ENCODE measurements at places on chromosomes 4 and X.

DNA sequence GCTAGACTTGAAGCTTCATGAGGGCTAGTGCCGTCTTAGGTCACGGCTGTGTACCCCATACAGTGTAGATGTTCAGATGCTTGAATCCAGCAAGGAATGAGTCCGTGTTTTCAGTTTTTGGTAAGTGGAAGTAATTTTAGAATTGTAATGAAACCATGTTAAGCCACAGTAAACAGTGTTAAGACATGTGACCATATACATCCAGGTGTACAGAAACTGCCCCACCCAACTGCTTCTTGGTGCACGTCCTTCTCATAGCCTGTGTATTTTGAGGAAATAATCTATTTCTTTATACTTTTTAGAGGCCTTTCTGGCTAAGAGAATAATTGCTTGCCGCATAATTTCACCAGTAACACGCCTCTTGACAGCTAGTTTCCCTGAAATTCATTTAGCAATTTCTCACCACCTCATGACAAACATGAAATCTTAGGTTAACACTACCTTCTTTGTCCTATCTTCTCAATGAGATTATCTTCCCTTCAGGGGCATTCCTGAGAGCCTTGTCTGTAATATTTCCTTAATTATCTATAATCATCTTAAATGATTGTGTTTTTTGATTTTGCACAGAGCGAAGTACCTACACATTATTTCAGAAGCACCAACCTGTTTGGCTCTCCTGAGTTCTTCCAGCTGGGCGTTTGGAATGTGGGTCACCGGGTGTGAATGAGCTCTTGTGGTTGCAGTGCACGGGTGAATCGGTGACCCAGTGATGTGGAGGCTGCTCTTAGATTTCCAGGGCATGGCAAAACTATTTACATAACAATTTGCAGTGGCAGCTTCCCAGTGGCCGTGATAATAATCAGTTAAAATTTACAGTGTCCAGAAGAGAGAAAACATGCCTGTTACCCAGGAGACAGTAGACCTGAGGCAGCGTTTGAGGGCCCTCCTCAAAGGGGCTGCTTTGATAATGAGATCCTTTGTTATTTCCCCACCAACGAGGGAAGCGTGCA, 50.2 kb upstream of the TADA2B start:
- DNase-seq = no peak

GRCh38 chr4:145557720-145558119, 61.5 kb upstream of the MMAA start:
- peak; percentile 39 for DNase-seq

GRCh38 chr4:123077330-123077729, 154.9 kb upstream of the NUDT6 start:
- no peak for DNase-seq

DNA sequence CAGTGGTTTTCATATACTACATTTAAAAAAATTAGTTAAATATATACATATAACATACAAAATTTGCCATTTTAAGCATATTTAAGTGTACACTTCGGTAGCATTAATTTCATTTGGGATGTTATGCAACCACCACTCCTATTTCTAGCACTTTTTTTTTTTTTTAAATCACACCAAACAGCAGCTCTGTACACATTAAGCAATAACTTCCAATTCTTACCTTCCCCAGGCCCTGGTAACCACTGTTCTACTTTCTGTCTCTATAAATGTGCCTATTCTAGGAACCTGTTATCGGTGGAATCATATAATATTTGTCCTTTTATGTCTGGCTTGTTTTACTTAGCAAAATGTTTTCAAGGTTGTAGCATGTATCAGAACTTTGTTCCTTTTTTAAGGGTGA, 39.1 kb downstream of the TMEM164 start:
- no peak for DNase-seq

DNA sequence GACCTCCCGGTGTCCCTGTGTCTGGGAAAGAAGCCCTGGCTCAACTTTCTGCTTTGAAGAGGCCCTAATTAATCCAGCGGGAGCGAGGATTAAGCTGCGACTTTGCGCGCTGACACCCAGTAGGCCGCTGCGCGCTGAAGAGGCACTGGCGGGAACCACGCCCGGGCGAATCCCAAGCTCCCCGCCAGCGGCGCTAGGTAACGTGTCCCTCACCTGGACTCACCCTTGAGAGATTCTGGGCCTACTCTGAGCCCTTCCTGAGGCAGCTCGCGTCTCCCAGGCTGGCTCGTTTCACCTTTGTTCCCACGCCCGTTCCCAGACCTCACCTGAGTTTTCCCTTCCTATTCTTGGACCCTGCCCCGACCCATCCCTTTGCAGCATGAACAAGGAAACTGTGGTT, 616 bp upstream of the KLHL34 start:
- no peak for DNase-seq

GRCh38 chr4:86965019-86965976, 30.5 kb downstream of the AFF1 start:
- DNase-seq = peak; percentile 79

DNA sequence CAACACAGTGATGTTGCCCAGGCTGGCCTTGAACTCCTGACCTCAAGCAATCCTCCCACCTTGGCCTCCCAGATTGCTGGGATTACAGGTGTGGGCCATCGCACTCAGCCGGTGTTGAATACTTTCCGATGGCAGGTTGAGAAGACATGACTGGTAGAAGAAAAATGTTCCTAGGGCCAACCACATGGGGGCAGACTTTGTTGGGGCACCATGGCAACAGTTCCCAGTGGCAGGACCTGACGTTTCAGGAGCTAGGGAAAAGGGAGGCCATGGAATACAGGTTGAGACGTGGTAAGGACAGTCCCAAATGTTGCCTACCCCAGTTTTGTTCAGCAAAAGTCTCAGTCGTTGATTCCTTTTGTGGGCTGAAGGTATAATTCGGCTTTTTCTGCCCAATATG, 134.6 kb downstream of the ASMT start:
- no peak for DNase-seq

GRCh38 chr4:87053802-87054767, 119.3 kb downstream of the AFF1 start:
- no peak for DNase-seq

- no peak for DNase-seq
Measured at GRCh38 chr4:186271081-186271678, 5.2 kb downstream of the F11 start.

GRCh38 chrX:136192839-136193414, 45.6 kb downstream of the FHL1 start:
- DNase-seq = peak; percentile 27

DNA sequence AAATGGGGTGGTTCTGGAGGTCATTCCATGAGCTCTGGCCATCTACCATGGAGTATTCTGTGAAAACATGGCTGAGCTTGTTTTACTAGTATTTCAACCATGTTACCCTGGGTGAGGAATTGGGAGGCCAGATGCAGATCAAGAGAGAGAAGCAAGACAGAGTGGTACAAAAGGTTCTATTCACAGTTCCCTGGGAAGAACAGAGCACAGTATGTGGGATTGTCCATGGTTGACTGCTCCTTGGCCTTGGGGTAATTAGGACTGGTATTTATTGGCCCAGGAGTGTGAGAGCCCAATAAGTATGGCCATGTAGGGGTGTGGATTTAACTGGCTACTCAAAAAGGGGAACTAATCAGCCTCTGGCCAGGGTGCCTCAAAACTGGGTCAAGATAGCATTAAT, 239.7 kb upstream of the GATB start:
- DNase-seq = no peak

- DNase-seq = no peak
Measured at GRCh38 chr4:105282489-105282888, 135.8 kb downstream of the TET2 start.

GRCh38 chr4:87677731-87678130, 27.7 kb downstream of the DMP1 start:
- DNase-seq = peak; percentile 20

GRCh38 chr4:4948370-4948769, 70.9 kb downstream of the CYTL1 start:
- DNase-seq = no peak

DNA sequence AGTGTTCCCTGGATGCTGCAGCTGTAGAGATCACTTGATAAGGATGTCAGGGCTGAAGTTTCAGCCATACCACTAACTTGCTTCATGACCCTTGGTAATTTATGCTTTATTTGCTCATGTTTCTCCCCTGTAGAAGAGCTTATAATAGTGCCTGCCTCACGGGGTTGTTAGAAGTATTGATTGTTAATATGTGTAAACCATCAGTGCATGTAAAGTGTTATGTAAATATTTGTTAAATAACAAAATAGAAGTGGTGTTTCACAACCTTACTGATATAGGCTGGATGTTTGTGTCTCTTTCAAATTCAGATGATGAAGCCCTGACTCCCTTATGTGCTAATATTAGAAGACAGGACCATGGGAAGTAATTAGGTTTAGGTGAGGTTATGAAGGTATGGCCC, 1.5 kb upstream of the CXCL2 start:
- DNase-seq = no peak

- DNase-seq = no peak
Measured at GRCh38 chr4:8913858-8914460, 42.3 kb upstream of the HMX1 start.

GRCh38 chrX:23883737-23884354, 23.9 kb downstream of the APOO start:
- DNase-seq = peak; percentile 94

DNA sequence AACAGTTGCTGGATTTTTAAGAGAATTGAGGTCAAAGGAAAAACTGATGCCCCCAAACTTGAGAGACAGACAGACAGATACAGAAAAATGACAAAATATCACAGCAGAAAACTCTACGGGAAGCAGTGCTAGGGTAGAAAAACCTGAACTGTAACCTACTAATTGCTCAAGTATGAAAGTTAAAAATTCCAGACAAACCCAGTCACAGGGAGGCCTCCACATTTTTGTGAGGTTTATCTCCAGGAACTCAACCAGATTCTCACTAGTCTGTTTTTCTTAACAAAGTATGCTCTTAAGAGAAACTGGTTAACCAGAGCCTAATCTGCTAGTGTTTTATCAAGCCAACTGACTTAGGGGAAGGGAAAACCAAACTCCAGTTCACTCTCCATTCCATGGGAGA, 19.9 kb upstream of the PPP3CA start:
- DNase-seq = no peak

DNA sequence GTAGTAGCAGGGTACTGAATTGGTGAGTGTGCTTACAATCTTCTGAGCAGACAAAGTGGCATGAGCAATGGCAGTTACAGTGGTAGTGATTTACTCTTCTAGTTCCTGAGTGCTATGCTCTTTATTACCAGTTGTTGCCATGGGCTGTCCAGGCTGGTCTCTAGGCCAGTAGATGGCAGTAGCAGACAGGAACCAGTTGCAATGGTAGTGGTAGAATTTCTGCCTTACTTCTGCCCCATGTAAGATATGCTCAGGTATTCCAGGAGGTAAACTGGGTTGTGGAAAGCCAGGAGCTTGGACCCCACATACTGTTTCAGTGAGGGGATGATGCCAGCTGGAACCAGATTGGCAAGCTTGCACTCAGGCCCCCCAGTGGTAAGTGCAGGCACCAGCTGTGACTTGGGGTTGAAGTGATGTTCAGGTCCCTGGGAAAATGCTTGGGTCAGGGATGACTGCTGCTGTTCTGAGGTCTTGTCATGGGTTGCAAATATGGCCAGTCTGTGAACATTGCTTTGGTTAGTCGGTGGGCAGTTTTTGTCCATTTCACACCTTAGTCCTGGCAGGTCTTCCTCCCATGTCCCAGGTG, 63.0 kb upstream of the ZXDB start:
- DNase-seq = no peak

GRCh38 chrX:63525491-63525890, 174.4 kb upstream of the SPIN4 start:
- no peak for DNase-seq

GRCh38 chrX:106615041-106615440, 3.3 kb downstream of the RADX start:
- no peak for DNase-seq

- no peak for DNase-seq
Measured at GRCh38 chr4:53713767-53714166, 122.5 kb upstream of the LNX1 start.

Data from inflammatory macrophage treated with lipopolysaccharide for 1 hour (primary cell).